ENCODE measurements at places on chromosomes 7 and 10.

DNA sequence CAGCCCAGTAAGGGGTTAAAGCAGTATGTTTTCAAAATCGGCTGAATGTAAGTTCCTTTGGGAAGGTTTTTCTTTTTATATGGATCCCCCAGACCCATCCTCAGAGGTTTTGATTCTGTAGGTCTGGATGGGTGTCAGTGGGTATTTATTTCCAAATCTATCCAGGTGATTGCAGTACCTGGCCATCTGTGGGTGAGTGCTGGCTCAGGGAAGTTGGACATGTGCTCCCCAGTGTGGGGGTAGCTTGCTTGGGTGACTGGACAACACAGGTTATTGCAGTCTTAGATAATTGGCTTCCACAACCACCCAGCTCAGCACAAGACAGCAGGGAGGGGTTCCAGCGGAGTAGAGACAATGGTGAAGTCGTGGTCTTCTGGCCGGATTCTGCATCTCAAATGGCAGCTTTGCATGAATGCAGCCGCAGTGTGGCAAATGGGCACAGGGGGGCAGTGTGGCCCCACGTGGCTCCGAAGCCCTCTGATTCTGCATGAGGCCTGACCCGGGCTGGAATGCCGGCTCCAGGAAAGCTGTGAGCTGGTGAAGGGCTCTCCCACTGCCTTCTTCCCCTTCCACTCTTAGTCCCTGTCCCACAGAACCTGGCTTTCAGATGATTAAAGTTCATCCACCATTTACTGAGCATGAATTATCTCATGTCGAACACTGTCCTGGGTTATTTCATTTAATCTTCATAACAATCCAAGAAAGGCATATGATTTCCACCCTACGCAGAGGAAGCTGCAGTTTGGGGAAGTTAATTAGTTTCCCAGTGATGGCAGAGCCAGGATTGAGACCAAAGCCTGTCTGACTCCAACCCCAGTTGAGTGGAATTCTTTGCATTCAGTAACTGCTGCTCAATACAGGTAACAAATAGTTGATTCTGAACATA, 64.5 kb upstream of the SYPL1 start:
- peak; percentile 93 for DNase-seq

- DNase-seq, result no peak
Observed at GRCh38 chr10:77249901-77250459, 387.6 kb downstream of the KCNMA1 start.

DNA sequence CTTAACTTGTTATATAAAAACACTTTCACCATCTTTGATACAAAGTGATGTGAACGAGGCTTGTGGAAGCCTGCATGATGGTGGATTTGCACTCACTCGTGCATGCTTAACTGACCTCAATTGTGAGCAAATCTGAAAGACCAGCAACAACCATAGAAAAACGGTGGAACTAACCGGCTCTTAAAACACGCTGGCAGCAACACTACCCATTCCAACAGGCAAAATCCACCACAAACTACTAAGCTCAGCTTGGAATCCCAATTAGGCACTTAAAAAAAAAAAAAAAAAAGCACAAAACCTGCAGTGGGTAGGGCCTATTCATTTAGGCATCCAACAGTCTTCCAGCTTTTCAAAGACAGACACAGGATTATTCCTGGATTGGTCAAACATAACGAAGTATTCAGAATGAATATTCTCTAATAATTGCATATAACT, 1.8 kb downstream of the GDI2 start:
- DNase-seq, result peak; percentile 13

- DNase-seq, result no peak
Observed at GRCh38 chr10:32205670-32206069, 141.3 kb downstream of the EPC1 start.

DNA sequence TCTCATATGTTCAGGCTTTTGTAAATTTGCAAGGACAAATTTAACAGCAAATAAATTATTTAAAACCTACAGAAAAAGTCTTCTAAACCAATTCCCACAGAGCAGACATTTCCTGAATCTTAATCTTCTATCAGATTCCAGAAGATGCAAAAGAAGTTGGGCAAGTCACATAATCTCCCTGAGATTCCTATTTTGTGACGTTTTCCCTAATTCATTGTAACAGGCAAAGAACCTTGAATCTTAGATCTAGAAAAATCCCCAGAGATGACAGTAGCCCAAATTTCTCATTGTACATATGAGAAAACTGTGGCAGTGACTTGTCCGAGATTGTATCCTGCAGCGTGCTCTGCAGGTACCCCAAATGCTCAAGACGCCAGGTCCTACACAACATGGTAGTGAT, 4.9 kb downstream of the ITPRID1 start:
- no peak for DNase-seq

- no peak for DNase-seq
Observed at GRCh38 chr7:69603937-69604494, 5.7 kb downstream of the AUTS2 start.

Measured in NCI-H146 (cell line).